ENCODE measurements at places on chromosomes 3 and 15. TPM values are rescaled to one million over a fixed set of nuclear protein-coding genes. Genes with fewer than 3 reads are reported as not detected.

Gene CLDN16
- total RNA-seq = 0.75 TPM

Gene PLA2G4D
- total RNA-seq = not detected

Gene CLCN2
- total RNA-seq = 3.6 TPM

Gene SYNPR
- total RNA-seq = not detected

Gene ROPN1
- not detected for total RNA-seq

Gene SCAMP5
- total RNA-seq = 0.50 TPM

Gene ADGRG7
- 65.5 TPM for total RNA-seq

Gene NRROS
- 9.2 TPM for total RNA-seq

Gene NUP210
- 38.6 TPM for total RNA-seq

Gene ADPRH
- 3.8 TPM for total RNA-seq

Gene C3orf18
- 1.8 TPM for total RNA-seq

Gene ZNF662
- total RNA-seq = 2.8 TPM

Gene FBXO40
- 0.08 TPM for total RNA-seq

Gene ANKRD63
- total RNA-seq = not detected

Gene DUOX2
- total RNA-seq = 0.08 TPM

Gene AHSG
- total RNA-seq = 965 TPM

Gene GOLGA8G
- not detected for total RNA-seq

Gene RASL12
- 0.70 TPM for total RNA-seq

Gene PEX11A
- total RNA-seq = 47.9 TPM

Gene C3orf20
- total RNA-seq = 0.05 TPM

Gene LINS1
- total RNA-seq = 7.4 TPM

Gene DISP2
- total RNA-seq = under 0.01 TPM

Gene EFCC1
- total RNA-seq = 1.0 TPM

Gene CIDEC
- not detected for total RNA-seq

Gene GATM
- total RNA-seq = 720 TPM

Gene GALNT15
- total RNA-seq = under 0.01 TPM

Gene ARL8B
- total RNA-seq = 36.2 TPM

Gene GOLGA6L10
- 0.33 TPM for total RNA-seq

Gene SAMMSON
- not detected for total RNA-seq

Gene A4GNT
- total RNA-seq = 0.17 TPM

Gene CHRD
- total RNA-seq = 21.7 TPM

Gene THPO
- total RNA-seq = 3.9 TPM

Gene SLC15A2
- total RNA-seq = 2.3 TPM

Gene TMC3
- total RNA-seq = not detected

Gene PDZRN3
- 1.0 TPM for total RNA-seq

Gene SLC6A20
- total RNA-seq = not detected

Gene TGM4
- total RNA-seq = not detected

Gene LRRN1
- total RNA-seq = 0.59 TPM

Gene REC114
- not detected for total RNA-seq

Gene EAF2
- 6.6 TPM for total RNA-seq

Gene ATR
- 9.6 TPM for total RNA-seq

Gene TRAIP
- total RNA-seq = 7.9 TPM

Gene PLA2G4E
- total RNA-seq = not detected

Gene KCNAB1
- total RNA-seq = 2.8 TPM

Gene SPINK8
- total RNA-seq = not detected

Gene PLA2G4B
- total RNA-seq = 0.33 TPM

Gene ACKR2
- 19.3 TPM for total RNA-seq

Gene LYZL4
- total RNA-seq = not detected

Gene KBTBD13
- total RNA-seq = not detected

Gene GPR27
- 0.65 TPM for total RNA-seq

Gene SEMA5B
- 1.1 TPM for total RNA-seq

Gene ACAD11
- total RNA-seq = 57.1 TPM

Gene SLC2A2
- 506 TPM for total RNA-seq

Gene HRG
- 41.8 TPM for total RNA-seq

Gene ZNF502
- 2.1 TPM for total RNA-seq
